Choroid plexus epithelial cell (primary cell): ENCODE measurements at places on chromosomes 11 and 22.

DNA sequence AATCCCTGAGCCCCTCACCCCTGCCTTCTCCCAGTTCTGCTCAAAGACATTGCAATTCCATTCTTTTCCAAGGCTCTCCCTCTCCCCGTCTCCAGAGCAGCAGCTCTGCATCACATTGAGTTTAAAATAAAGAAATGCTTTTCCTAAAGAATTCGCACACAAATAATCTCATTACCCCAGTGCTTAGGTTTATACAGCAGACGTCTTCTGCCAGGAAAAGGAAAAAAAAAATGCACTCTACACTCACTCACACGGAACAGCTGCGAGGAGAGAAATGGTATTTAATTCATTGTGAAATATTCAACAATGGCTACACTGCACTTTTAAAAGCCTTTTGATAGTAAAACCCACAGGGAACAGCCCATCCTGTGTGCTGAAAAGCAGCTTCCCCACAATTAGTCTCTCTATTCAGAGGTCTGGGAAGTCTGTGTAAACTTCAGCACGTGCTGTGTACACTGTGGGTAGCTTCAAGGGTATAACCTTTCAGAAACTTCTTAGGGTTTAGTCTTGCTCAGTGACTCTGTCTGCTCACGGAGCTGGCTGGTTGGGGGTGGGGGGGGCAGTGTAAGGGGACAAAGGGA is 42.8 kb downstream of the ETS1 start:
- DNase-seq, result peak; percentile 70

DNA sequence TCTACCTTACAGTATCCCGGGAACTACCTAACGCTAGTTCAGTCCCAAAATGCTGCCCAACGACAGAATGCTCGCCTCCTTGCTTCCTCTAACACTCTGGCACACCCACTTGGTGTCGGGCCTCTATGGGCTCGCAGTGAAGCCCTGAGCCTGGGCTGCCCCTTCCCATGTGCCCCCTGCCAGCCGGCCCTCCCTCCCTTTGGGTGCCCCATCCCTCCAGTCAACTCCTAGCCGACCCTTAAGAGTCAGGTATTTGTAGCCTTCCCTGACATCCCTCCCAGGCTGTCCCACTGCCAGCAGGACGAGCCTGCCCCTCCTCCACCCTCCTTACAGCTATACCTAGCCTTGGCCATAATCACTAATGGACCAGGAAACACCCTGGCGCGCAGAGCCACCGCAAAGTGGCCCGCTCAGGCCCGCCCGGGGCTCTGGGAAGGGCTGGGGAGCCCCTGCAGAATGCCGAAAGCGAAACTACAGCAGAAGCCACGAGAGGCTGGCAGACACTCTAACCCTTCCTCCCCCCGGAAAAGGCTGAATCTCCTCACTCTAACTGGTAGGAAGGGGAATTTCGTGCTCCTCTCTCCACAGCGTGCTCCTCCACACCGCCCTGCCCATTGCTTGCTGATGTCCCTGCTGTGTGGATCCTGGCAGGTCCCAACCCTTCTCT is 8.2 kb downstream of the CBX7 start:
- peak; percentile 65 for DNase-seq

DNA sequence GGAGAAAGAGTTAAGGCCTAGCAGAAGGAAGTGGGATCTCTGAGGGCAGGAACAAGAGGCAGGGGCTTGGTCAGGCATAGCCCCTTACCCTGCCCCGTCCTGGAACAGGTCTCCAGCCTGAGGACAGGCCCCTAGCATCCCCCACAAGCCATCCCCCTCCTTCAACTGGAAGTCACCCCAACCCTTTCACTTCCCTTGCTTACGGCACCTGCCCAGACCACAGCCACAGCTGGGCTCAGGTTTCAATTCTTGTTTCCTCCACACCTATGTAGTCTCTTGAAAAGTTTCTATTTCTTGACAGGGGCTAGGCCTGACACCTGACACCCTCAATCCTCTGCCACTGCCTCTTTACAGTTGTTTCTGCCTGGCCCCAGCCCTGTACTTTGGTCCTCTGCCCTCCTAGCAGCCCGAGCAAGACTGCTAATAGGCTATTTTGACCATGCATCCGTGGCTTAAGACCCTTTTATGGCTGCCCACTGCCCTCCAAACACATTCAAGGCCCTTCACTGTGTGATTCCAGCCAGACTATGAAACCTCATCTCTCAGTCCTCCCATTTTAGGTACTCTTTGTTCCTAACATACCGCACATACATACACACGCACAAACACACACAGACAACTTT is 10.9 kb upstream of the FCHSD2 start:
- no peak for DNase-seq

GRCh38 chr11:39641751-39642150 is 1817.7 kb downstream of the LRRC4C start:
- no peak for DNase-seq

DNA sequence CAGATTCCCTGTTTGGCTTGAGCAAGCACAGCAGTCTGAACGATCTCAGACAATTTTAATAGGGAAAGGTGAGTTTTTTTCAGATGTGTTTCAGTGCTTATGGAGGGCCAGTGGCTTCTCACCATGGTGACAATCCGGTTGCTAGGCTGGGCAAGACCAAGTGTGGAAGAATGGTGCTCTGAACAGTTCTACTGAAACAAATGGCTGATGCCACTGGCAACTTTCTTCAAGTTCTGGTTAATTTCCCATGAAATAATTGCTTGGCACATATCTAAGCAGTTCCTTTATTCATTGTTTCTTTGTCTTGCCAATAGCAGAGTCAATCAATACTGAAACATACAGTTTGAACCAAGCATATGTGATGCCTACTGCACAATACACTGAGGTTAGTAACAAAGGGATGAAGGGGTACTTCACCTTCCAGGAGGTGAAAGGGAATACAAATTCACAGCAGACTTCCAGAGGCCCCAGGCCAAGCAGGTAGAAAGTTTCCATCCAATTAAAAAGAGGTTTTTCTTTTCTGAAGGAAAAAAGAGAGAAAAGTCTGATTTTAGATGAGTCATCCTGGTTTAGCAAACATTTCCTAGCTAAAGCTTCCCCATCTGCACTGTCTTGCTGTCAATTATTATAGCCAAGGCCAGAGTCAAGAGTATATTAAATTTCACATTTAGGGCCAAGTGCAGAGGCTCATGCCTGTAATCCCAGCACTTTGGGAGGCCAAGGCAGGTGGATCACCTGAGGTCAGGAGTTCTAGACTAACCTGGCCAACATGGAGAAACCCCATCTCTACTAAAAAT is 21.2 kb upstream of the NDUFC2 start:
- DNase-seq, result peak; percentile 42
